Adipose tissue (tissue), 3 donors: ENCODE measurements at places on chromosomes 13 and 19. TPM values are rescaled to one million over a fixed set of nuclear protein-coding genes. Genes with fewer than 3 reads are reported as not detected.

Gene CGB2
- polyA plus RNA-seq, result not detected

Gene MYH14
- polyA plus RNA-seq, result 20.6 TPM

Gene ZNF607
- 1.1 TPM for polyA plus RNA-seq

Gene CEBPA
- polyA plus RNA-seq, result 60.3 TPM

Gene SIGLEC12
- 0.08 TPM for polyA plus RNA-seq

Gene N4BP2L1
- 7.6 TPM for polyA plus RNA-seq

Gene NALCN
- polyA plus RNA-seq, result 0.45 TPM

Gene ERICH4
- polyA plus RNA-seq, result not detected

Gene BORCS8
- polyA plus RNA-seq, result 12.4 TPM

Gene GFY
- not detected for polyA plus RNA-seq

Gene DNAJC3
- polyA plus RNA-seq, result 10.0 TPM

Gene PNMA8A
- polyA plus RNA-seq, result 3.7 TPM

Gene ANKRD24
- 1.5 TPM for polyA plus RNA-seq

Gene TLE2
- polyA plus RNA-seq, result 53.6 TPM

Gene PSG11
- not detected for polyA plus RNA-seq

Gene TJP3
- polyA plus RNA-seq, result 7.4 TPM

Gene THSD1
- polyA plus RNA-seq, result 1.3 TPM

Gene CBY2
- polyA plus RNA-seq, result not detected

Gene RNF113B
- polyA plus RNA-seq, result not detected

Gene ADGRE3
- polyA plus RNA-seq, result 0.55 TPM

Gene SYT3
- polyA plus RNA-seq, result 0.07 TPM

Gene PLVAP
- 78.6 TPM for polyA plus RNA-seq

Gene C19orf67
- polyA plus RNA-seq, result not detected

Gene GPR12
- 0.03 TPM for polyA plus RNA-seq

Gene NLRP12
- polyA plus RNA-seq, result 0.08 TPM

Gene CGB8
- polyA plus RNA-seq, result not detected

Gene TMEM59L
- 0.61 TPM for polyA plus RNA-seq

Gene LMTK3
- 0.22 TPM for polyA plus RNA-seq

Gene CYP2F1
- polyA plus RNA-seq, result not detected

Gene ANO8
- polyA plus RNA-seq, result 5.6 TPM

Gene MCEMP1
- 20.8 TPM for polyA plus RNA-seq

Gene IFNL1
- not detected for polyA plus RNA-seq

Gene IL12RB1
- polyA plus RNA-seq, result 1.2 TPM

Gene CYP4F12
- 1.2 TPM for polyA plus RNA-seq

Gene ARHGAP33
- 6.3 TPM for polyA plus RNA-seq

Gene NLRP5
- not detected for polyA plus RNA-seq

Gene ICAM3
- 26.0 TPM for polyA plus RNA-seq

Gene HMGB1
- 354 TPM for polyA plus RNA-seq

Gene HAUS5
- 6.3 TPM for polyA plus RNA-seq

Gene ZNF888
- polyA plus RNA-seq, result 2.8 TPM

Gene UPK1A
- 0.05 TPM for polyA plus RNA-seq

Gene PCP2
- 0.10 TPM for polyA plus RNA-seq

Gene AP1M2
- polyA plus RNA-seq, result 5.4 TPM

Gene CABP5
- not detected for polyA plus RNA-seq

Gene ZNF285
- 0.64 TPM for polyA plus RNA-seq
